ENCODE measurements at places on chromosomes 5 and 9.

GRCh38 chr5:14321936-14322335 lies 178.8 kb downstream of the TRIO start:
- no peak for DNase-seq

- no peak for DNase-seq
Observed at GRCh38 chr9:93173365-93174051, 10.4 kb upstream of the WNK2 start.

DNA sequence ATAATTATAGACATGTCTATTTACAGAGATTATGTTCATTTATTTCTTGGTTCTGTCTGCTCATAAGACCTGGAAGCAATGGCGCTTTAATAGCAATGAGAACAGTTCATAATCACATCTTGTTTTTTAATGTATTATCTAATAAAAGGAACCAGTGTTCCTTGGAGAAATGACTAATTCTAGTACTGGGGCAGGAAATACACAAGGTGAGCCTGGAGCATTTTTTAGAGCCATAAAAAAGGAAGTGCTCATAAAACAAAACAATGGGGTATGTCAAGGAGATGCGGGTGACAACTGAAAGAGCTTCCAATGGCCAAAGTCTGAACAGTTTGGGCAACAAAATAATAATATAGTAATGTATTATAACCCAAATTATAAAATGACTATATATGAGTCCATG lies 531.9 kb upstream of the CHD1 start:
- DNase-seq = peak; percentile 33

DNA sequence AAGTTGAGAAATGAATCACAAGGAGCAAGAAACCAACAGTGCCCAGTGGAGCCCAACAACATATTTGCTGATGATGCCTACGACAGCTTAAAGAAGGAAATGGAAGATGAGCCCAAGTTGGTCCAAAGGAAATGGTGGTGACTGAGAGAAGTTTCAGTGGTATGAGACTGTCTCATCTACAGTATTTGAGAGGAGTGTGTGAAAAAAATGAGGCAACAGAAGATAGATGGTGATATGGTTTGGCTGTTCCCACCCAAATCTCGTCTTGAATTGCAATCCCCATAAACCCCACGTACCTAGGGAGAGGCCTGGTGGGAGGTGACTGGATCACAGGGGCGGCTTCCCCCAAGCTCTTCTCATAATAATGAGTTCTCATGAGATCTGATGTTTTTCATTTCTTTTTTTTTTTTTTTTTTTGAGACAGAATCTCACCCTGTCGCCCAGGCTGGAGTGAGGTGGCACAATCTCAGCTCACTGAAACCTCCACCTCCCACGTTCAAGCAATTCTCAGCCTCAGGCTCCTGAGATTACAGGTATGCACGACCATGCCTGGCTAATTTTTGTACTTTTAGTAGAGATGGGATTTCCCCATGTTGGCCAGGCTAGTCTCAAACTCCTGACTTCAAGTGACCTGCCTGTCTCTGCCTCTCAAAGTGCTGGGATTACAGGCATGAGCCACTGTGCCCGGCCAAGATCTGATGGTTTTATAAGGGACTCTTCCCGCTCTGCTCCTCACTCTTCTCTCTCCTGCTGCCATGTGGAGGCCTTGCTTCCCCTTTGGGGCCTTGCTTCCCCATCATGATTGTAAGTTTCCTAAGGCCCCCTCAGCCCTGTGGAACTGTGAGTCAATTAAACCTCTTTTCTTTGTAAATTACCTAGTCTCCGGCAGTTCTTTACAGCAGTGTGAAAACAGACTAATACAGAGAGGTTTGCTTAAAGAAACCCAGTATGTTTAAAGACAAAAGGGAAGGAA lies 30.2 kb downstream of the EFCAB9 start:
- DNase-seq = no peak

GRCh38 chr9:70285981-70286598 lies 27.3 kb downstream of the SMC5 start:
- DNase-seq = no peak

GRCh38 chr5:112958093-112959088 lies 18.2 kb upstream of the DCP2 start:
- DNase-seq = peak; percentile 78

- no peak for DNase-seq
Observed at GRCh38 chr5:168883281-168883741, 304.1 kb upstream of the PANK3 start.

DNA sequence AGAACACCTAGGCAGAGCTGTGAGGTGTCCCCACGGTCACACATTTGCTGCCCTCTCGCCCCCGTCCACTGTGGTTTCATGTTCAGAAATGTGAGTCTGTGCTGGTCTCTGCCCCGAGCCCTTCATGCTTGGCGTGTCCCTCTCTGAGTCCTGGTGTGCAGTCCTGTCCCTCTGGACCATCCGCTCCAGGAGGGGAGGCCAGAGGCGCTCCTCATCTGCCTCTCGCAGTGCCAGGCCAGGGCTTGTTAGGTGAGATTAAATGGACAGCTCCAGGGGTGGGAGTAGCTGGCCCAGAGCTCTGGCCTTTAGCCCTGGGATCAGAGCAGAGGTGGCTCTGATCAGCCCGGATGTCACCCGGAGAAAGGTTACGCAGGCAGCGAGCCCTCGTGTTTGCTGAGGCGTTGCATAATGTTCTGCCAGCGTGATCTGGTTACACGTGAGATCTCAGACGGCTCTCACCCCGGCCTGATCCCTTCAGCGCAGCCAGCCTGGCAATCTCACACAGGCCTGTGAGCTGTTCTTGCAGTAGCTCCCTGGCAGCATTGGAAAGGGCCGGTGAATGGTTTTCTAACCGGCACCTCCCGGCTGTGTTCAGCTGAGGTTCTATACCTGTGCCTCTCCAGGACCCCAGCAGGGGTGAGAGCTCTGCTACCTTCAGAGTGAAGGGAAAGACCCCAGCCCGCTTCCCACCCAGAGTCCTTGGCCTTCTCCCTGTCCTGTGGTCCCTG lies 24.5 kb downstream of the PTGES2 start:
- no peak for DNase-seq

DNA sequence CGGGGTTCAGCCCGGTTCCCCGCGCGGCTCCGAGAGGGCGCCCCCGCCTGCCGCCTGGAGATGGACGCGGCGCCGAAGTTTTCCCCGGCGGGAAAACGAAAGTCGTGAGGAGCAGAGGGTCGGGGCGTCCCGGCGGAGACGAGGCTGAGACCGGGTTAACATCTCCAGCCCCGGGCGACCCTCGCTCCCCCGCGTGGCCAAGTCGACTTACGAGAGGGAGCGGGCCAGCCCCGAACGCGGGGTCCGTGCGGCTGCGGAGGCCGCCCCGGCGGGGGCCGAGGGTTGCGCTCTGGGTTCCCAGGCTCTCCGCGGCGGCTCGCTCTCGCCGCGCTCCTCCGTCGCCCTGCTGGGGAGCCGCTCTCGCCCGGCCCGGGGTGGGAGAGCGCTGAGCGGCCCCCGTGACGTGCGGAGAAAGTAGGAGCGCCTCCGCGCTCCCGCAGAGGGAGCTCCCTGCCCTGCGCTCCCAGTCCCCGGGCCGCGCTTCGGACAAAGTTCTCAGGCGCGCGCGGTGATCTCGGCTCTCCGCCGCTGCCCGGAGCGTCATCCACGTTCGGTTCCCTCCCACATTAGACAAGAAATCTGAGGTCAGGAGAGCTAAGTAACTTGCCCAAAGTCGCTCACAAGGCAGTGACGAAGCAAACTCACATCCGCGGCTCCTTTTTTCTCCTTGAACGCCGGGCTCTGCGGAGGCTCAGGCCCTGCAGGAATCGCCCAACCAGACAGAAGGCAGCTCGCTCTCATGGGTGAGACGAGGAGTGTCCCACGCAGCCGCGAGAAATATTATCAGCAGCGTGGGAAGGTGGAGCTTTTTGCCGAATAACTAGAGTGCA lies 1.2 kb upstream of the GCNT4 start:
- peak; percentile 71 for DNase-seq

- no peak for DNase-seq
Observed at GRCh38 chr9:117625154-117625553, 79.0 kb upstream of the TLR4 start.

DNA sequence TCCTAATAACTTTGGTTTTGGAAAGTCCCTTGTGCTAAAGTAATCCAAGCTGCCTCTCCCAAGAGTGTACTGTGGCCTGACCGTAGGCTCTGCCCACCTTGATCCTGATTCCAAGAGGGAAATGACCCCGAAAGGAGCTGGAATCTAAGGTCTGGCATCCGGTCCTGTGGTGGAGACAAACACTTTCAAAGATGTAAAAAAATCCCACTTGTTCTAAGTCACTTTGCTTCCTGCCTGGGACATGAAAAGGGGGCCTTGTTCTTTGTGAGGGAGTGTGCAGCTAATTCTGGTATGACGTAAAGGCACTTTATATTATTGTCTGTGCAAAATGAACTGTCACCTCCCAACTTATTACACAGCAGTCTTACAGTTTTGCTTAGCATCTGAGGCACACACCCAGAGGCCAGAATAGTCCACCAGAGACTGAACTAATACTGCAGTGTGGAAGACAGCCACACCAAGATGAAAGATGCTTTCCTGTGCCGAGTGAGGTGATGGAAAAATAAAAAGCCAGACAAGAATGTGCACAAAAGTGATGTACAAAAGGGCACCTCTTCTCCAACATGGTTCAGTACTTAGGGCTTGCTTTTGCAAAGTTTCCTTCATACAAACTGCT lies 128.7 kb downstream of the SLC12A2 start:
- no peak for DNase-seq

DNA sequence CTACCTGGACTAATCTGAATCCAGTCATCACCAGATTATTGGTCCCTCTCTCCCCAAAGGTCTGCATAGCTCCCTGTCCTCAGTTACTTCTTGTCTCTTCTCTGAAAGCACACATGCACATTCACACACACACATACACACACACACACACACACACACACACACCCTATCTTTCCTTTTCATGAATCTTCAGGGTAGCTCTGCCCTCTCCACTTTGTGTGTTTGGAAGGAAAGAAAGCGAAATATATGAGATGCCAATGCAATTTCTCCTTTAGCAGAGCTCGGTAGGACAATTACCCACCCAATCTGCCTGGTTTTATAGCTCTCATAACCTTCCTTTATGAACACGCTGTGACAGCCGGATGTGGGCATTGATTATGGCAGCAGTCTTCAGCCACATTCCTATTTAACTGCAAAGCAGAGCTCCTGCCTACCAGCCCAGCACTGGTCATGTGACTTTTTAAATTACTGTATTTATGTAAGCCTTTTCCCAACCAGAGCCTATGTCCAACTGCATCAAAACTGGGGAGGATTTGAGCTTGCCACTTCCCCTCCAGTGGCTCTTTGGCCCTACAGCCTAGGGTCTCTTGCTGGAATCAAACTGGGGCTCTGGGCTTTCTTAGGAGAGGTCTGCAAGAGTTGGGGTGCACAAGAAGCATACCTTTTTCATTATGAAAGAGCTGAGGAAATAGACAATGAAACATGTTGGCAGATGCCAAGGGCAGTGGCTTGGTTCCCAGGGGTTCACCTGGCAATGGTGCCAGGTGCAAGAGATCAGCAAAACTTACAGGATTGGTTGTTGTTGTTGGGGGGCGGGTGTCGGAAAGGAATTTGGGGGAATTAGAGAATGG lies 20.8 kb upstream of the MATR3 start:
- DNase-seq = peak; percentile 75
